A549 (cell line): ENCODE measurements at places on chromosomes 12 and 14. TPM values are rescaled to one million over a fixed set of nuclear protein-coding genes. Genes with fewer than 3 reads are reported as not detected.
A peak's percentile ranks its signal among the peaks of the same experiment; 100 is the strongest.

COCH gene
- polyA plus RNA-seq: 27.6 to 33.0 TPM (median 31.9 TPM) in 3 replicates

LRTM2 gene
- not detected in 3 replicates for polyA plus RNA-seq

SIX1 gene
- polyA plus RNA-seq: 5.4 to 7.2 TPM (median 6.4 TPM) in 3 replicates

POMT2 gene
- 25.9 to 29.0 TPM (median 27.1 TPM) in 3 replicates for polyA plus RNA-seq

IL26 gene
- not detected in 3 replicates for polyA plus RNA-seq

PCED1B gene
- polyA plus RNA-seq: 92.7 to 122 TPM (median 108 TPM) in 3 replicates

ZC2HC1C gene
- polyA plus RNA-seq: 2.7 to 3.9 TPM (median 2.8 TPM) in 3 replicates

PMEL gene
- 0.71 to 1.4 TPM (median 1.0 TPM) in 3 replicates for polyA plus RNA-seq

DNA sequence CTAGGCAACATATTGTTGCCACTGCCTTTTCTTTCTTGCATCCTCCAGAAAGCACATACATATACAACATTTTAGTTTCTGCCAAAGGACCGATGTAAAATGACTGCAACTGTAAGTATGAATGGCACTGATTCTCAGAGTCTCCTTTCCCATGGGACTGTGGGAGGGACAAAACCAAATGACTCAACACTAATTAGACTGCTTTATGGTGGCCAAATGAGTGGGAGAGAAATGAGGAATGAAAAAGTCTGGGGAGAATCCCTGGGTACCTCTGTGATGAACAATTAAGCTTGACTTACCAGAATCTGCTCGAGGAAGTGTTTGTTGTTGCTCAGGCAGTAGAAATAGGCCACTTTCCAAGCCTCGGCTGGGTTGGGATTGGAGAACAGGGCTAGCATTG lies 10.1 kb downstream of the ZFYVE26 start:
- DNase-seq: no peak

- DNase-seq: no peak
These were observed 513.0 kb upstream of the SEL1L start for GRCh38 chr14:82046512-82047226.

GRCh38 chr14:94751321-94751720 lies 18.6 kb downstream of the GSC start:
- no peak for DNase-seq

GRCh38 chr12:115660211-115660805 lies 617.2 kb downstream of the MED13L start:
- no peak for DNase-seq

DNA sequence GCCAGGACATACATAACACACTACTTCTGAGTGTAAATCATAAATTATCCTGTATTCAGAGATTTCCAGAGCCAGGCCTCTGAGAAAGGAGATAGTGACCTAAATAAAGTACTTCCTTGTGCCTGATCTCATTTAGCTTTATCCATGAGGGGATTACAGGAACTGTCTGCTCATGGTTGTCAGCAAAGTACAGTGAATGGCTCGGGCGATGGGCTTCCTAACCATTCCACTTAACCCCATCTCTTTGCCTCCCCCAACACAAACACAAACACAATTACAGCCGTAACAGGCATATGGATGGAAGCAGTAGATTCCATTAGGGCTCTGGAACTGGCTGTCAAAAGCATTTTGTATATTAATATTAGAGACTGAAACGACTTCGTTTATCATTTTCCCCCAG lies 206.7 kb upstream of the CPNE8 start:
- DNase-seq: no peak

GRCh38 chr12:21656905-21657325 lies 727 bp downstream of the LDHB start:
- DNase-seq: peak; percentile 56

DNA sequence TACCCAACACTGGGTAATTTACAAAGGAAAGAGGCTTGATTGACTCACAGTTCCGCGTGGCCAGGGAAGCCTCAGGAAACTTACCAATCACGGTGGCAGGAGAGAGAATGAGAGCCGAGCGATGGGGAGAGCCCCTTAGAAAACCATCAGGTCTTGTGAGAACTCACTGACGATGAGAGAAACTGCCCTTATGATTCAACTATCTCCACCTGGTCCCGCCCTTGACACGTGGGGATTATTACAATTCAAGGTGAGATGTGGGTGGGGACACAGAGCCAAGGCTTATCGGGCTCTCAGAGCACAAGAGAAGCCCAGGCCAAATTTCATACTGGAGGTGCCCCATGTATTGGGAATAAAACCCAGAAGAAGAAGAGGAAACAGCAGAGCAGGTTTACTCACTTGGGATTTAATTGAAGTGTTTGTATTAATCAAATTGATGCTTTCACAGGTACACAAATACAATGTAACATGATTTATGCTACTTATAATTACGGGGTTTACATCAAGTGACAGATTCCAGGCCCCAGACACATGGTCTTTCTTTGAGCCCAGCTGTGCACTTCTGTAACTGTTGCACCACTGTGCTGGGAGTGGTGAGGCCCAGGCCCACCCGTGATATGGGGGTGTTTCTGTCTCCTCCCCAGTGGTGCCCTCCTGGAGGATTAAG lies 8.2 kb upstream of the CCDC85C start:
- no peak for DNase-seq

GRCh38 chr12:106080041-106080790 lies 58.5 kb downstream of the NUAK1 start:
- DNase-seq: no peak

GRCh38 chr12:48881686-48882314 lies 16.1 kb upstream of the RND1 start:
- no peak for DNase-seq

- no peak for DNase-seq
These were observed 17.3 kb upstream of the PPFIBP1 start for GRCh38 chr12:27506645-27507189.

GRCh38 chr14:89365061-89365801 lies 51.8 kb downstream of the FOXN3 start:
- DNase-seq: no peak

GRCh38 chr12:57063991-57064685 lies 14.2 kb upstream of the MYO1A start:
- DNase-seq: no peak
